ENCODE measurements at places on chromosomes 6 and 20.

GRCh38 chr6:154363821-154364220, 7.2 kb upstream of the IPCEF1 start:
- no peak for DNase-seq

- DNase-seq: no peak
Measured at GRCh38 chr6:29764422-29765196, 41.4 kb downstream of the HLA-F start.

DNA sequence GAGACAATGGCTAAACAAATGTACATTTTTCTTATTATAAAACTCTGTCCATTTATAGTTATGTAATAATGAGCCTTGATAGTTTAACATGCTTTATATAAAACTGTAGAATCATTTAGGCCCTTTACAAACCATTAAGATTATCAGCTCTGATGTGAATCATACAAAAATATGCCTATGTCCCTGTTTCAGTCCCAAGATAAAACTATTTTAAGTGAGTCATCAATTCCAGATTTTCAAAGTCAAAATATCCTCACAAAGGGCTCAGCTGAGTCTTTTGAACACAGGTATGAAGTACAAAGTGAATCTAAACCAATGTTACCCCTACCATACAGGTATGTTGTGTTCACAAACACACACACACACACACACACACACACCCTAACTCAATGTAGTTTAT, 88.0 kb downstream of the PTPRK start:
- no peak for DNase-seq

- DNase-seq: no peak
Measured at GRCh38 chr6:21710216-21710615, 116.7 kb downstream of the SOX4 start.

GRCh38 chr20:1924910-1925861, 30.0 kb downstream of the SIRPA start:
- DNase-seq: no peak
